Suppressor macrophage treated with lipopolysaccharide for 4 hours (primary cell): ENCODE measurements at places on chromosomes 5 and 9.

- peak; percentile 18 for DNase-seq
Measured at GRCh38 chr9:36091026-36091953, 45.2 kb upstream of the GLIPR2 start.

- no peak for DNase-seq
Measured at GRCh38 chr5:65801352-65801783, 79.4 kb downstream of the NLN start.

DNA sequence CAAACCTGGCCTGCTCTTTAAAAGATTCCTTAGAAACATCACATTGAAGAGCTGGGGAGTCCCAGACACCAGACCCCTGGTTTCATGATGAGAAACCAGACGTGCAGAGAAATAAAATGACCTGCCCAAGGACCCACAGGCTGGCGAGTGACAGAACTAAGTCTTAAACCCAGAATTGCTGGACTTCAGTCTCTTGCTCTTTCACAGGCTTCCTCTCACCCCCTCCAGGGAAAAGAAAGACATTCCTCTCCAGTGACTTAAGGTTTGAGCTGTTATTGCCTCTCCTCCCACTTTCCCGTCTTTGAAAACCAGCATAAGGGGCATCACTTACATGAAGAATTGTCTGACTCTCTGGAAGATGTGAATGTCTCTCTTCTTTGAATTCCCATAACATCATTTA is 535.2 kb downstream of the IRX1 start:
- no peak for DNase-seq

DNA sequence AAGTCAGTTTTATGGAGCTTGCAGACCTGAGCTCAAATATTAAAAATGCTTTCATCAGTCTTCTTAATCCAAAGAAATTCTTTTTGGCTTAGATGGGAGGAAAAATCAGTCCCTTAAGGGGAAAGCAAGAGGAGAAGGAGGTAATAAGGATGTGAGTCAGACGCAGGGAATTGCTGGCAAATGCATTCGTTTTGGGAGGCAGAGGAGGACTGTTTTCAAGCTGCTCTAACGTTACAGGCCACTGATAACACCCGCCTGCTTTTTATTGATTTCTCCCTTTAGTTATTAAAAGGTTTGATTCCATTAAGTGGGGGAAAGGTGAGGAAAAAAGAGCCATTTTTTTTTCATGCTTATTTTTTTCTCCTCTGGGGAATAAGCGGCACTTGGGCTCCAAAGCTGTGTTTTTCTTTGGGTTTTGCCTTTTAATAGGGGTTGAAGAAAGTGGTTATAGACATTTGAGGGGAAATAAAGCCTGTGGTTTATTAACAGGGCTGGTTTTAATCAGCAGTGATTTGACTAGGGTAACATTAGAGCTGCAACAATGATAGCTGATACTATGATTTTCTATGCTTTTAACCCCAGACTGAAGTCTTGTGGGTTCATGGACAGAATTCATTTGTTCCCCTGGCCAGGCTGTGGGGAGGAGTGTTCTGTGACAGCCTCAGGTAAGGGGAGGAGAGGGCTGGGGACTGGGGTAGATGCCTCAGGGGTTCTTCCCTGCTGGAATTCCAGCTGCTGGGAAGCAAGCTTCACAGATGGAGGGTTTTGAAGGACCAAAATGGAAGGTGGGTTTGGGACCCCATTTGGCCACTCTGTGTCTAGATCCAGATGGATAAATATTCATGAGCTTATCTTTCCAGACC is 225.2 kb downstream of the GAS1 start:
- DNase-seq = no peak

- DNase-seq = peak; percentile 59
Measured at GRCh38 chr9:126861707-126862103, 1.3 kb downstream of the ZBTB34 start.

GRCh38 chr5:95713960-95714710 is 17.0 kb upstream of the RHOBTB3 start:
- DNase-seq = peak; percentile 47

DNA sequence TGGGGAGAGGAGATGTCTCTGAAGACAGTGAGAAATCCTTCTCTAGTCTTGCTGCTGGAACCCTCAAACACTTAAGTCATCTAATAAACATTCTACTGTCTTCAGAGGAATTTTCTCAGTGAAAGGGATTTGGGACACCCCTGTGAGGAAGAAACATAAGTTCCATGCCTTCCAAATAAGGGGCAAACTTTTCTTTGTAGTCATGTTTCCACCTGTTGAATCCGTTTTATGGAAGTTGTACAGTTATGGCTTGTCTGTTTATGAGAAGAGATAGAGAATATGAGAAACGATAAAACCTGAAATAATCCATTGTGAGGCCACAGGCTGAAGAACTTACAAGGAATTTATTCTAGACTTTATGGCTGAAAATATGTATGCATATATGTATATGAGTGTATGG is 49.6 kb downstream of the DOCK8 start:
- DNase-seq = no peak

- no peak for DNase-seq
Measured at GRCh38 chr5:126967808-126968466, 62.4 kb downstream of the MARCHF3 start.

GRCh38 chr5:1874771-1875220 is 7.9 kb downstream of the IRX4 start:
- no peak for DNase-seq

- DNase-seq = no peak
Measured at GRCh38 chr9:132584601-132585560, 2.5 kb downstream of the BARHL1 start.

- peak; percentile 71 for DNase-seq
Measured at GRCh38 chr9:22169727-22170503, 160.8 kb upstream of the CDKN2B start.

DNA sequence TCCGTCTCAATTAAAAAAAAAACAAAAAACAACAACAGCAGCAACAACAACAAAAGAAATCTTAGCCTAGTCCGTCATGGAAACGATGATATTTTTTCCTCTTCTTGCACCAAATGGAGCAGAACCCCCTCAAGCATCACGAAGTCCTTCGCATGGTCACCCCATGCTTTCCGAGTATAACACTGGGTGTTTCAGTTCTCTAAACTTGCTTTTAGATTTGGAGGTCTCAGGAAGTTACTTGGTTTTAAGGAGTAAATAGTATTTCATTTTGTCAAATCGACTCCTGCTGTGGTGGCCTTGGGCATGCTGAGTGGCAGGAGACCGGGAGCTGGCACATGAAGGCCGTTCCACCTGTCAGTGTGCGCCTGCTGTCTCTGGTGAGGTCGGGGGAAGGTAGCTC is 118.5 kb upstream of the CACNA1B start:
- DNase-seq = no peak
